ENCODE measurements at places on chromosomes 1 and 21.
A peak's percentile ranks its signal among the peaks of the same experiment; 100 is the strongest.

- no peak for DNase-seq
Measured at GRCh38 chr1:62341615-62342014, 22.4 kb upstream of the KANK4 start.

GRCh38 chr1:154581766-154582165 is 14.2 kb downstream of the CHRNB2 start:
- no peak for DNase-seq

DNA sequence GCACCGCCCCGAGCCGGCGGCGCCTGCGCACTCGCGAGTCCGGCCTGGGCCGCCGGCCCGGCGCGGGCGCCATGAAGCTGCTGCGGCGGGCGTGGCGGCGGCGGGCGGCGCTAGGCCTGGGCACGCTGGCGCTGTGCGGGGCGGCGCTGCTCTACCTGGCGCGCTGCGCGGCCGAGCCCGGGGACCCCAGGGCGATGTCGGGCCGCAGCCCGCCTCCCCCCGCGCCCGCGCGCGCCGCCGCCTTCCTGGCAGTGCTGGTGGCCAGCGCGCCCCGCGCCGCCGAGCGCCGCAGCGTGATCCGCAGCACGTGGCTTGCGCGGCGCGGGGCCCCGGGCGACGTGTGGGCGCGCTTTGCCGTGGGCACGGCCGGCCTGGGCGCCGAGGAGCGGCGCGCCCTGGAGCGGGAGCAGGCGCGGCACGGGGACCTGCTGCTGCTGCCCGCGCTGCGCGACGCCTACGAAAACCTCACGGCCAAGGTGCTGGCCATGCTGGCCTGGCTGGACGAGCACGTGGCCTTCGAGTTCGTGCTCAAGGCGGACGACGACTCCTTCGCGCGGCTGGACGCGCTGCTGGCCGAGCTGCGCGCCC is at the start of gene B3GALT6:
B3GALT6 (plus strand) TSS at position 30 of the 588 bp plus-strand sequence; CDS start at position 72, 42 bp downstream.
- DNase-seq = no peak

DNA sequence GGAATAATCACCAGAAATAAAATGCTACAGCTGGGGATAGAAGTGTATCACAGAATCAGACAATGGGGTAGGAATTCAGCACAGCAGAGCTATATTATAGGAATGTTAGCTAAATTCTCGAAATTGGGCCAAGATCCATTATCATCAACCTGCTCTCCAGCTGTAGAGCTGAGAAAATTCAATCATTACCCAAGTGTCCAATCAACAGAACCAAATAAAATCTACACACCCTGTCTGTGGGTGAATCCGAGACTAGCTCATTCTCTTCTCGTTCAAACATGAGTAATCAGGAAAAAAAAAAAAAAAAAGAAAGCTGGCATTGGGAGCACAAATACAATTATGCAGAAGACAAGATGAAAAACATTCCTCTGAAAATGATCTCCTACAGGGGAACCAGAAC is 119.2 kb downstream of the CDC7 start:
- DNase-seq = no peak

- DNase-seq = no peak
Measured at GRCh38 chr1:231519166-231519565, 9.3 kb upstream of the TSNAX start.

DNA sequence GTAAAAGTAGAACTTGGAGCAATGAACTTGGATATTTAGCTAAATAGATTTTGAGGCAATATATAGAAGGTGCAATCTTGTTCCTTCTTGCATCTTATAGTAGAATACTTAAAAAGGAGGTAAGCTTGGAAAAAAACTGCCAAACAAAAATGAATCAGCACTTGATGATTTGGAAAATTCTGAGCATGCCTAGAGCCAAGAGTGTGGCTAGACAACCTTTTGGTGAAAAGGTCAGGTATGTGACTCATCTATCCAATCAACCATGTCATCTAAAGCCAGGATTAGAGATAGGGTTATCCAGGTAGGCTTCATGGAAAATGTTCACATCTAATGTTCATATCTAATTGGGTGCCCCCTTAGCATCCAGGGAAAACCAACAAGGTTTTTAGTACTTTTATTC is 515.0 kb downstream of the COL11A1 start:
- DNase-seq = no peak

GRCh38 chr1:151051356-151052009 is 3.9 kb downstream of the C1orf56 start:
- DNase-seq = no peak

- no peak for DNase-seq
Measured at GRCh38 chr1:115654663-115655305, 13.0 kb downstream of the VANGL1 start.

- no peak for DNase-seq
Measured at GRCh38 chr1:226432586-226433340, 24.9 kb upstream of the PARP1 start.

DNA sequence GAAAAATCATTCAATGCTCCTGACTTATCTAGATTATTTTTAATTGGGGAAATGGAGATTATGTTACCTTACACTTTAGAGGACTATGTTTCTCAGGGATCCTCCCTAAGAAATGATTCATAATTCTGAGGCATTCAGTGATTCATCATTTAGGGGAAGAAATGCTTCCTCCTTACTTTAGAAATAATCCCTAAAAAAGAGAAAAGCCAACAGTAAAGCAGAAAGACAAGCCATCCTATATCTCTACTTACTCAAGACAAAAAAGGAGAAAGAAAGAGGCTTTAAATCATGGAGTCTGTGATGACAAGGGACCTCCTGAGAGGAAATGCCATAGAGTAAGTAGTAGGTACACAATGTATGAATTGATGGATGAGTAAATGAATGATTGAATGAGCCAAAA is 137.0 kb downstream of the BRINP2 start:
- no peak for DNase-seq

GRCh38 chr1:245748646-245749045 is 593.9 kb downstream of the KIF26B start:
- DNase-seq = no peak

- no peak for DNase-seq
Measured at GRCh38 chr1:38533772-38534472, 325.6 kb downstream of the RRAGC start.

- DNase-seq = no peak
Measured at GRCh38 chr1:155962599-155963211, 15.6 kb downstream of the ARHGEF2 start.

GRCh38 chr21:44944596-44944995 is 4.8 kb downstream of the SLX9 start:
- DNase-seq = no peak

- no peak for DNase-seq
Measured at GRCh38 chr1:177334903-177335302, 164.1 kb downstream of the BRINP2 start.

- DNase-seq = no peak
Measured at GRCh38 chr1:247482747-247483146, 24.8 kb upstream of the OR2B11 start.

DNA sequence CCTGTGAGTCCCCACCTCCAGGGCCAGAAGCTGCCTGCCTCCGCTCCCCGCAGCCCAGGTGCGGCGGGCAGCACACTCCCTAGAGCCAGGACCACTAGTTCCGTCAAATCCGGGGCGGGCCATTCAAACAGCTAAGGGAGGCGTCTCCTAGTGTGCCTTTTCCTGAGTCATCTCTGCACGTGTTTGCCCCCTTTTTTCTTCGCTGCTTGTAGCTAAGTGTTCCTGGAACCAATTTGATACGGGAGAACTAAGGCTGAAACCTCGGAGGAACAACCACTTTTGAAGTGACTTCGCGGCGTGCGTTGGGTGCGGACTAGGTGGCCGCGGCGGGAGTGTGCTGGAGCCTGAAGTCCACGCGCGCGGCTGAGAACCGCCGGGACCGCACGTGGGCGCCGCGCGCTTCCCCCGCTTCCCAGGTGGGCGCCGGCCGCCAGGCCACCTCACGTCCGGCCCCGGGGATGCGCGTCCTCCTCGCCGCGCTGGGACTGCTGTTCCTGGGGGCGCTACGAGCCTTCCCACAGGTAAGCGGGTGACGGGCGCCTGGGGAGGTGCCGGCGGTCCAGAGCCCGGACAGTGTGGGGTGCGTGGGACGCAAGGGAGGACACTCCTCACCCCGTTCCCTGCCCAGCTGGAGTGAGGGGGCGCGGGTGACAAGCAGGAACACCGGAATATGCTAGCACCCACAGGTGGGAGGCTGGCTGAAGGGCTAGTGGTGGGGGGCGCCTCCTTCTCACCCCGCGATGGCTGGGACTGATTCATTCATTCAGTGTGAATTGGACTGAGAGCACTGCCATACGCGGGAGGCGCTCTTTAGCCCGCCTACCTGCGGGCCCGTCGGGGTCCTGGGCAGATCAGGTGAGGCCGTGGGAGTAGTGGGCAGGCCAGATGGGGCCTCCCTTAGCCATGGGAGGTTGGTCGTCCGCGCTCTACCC is at the start of gene TNFRSF8:
TNFRSF8 (plus strand) TSS at position 163 of the 932 bp plus-strand sequence; CDS start at position 459, 296 bp downstream.
- DNase-seq = peak; percentile 81

- peak; percentile 40 for DNase-seq
Measured at GRCh38 chr1:81414488-81415015, 386.2 kb upstream of the ADGRL2 start.

- no peak for DNase-seq
Measured at GRCh38 chr1:116735246-116735645, 19.0 kb upstream of the CD2 start.

GRCh38 chr1:27057389-27057788 is 44.7 kb upstream of the TENT5B start:
- DNase-seq = no peak

DNA sequence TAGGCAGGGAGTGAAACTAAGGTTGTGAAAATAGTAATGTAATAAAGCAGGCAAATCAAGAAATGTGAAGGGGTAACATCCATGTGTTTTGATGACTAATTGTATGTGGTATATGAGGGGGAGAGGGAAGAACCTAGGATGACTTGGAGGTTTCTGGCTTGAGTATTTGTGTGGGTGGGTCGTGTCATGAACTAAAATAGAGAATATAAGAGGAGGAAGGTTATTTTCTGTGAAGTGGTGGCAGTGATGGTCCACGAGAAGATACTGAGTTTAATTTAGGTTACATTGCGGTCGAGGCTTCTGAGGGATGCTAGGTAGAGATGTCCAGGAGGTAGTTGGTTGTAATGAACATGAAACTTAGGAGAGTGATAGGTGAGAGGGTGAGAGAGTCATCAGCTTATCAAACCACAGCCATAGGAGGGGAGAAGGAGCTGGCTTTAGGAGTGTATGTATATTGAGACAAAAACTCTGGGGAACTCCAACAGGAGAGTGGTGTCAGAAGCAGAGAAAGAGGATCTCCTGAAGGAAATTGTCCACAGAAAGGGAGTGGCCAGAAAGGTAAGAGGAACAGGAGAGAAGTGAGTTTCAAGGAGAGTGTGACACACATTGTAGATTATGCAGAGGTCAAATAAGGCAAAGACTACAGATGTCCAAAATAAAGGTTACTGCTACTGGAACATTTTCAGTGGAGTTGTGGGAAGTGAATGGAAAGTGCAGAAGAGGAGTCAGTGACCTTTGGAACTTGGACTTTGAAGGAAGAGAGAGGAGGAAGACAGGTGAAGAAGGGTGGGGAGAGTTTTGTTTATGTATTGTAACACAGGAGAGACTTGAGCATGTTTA is 89.0 kb upstream of the MACF1 start:
- DNase-seq = no peak

GRCh38 chr1:248793592-248793991 is 32.1 kb downstream of the SH3BP5L start:
- DNase-seq = peak; percentile 66

GRCh38 chr1:41380979-41381691 is 19.9 kb downstream of the FOXO6 start:
- no peak for DNase-seq

- DNase-seq = no peak
Measured at GRCh38 chr1:226639631-226640061, 91.1 kb downstream of the STUM start.

GRCh38 chr1:101293461-101294051 is 56.7 kb downstream of the S1PR1 start:
- DNase-seq = peak; percentile 80

DNA sequence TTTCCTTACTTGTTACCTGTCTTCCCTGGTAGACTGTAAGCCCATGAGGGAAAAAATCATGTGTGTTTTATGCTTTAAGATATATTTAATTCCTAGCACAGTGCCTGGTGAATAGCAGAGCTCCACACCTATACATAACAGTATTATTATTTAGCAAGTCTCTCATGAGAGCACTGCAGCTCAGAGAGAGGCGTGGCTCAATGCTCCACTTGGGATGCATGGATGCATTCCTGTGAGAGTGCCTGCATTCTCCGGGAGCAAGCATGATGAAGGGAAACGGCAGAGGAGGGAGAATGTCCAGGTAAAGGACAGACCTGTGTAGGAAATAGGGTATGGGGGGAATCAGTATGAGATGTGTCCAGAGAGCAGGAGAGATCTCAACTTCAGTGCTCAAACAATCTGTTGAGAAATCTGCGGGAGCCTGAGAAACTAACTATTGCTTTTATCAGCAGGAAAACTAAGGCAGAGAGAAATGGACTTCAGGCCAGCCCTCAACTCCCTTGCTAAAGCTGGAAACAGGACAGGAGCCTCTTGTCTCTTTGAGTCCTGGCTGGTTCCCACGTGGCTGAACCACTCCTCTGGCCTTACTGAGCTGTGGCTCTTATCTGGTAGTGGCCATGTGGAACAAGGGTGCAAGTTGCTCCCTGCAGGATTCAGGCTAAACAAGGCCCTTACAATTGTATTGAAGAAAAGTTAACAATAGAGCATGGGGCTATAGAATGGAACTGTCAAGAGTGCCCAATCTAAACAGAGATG is 113.1 kb downstream of the KCNN3 start:
- no peak for DNase-seq

DNA sequence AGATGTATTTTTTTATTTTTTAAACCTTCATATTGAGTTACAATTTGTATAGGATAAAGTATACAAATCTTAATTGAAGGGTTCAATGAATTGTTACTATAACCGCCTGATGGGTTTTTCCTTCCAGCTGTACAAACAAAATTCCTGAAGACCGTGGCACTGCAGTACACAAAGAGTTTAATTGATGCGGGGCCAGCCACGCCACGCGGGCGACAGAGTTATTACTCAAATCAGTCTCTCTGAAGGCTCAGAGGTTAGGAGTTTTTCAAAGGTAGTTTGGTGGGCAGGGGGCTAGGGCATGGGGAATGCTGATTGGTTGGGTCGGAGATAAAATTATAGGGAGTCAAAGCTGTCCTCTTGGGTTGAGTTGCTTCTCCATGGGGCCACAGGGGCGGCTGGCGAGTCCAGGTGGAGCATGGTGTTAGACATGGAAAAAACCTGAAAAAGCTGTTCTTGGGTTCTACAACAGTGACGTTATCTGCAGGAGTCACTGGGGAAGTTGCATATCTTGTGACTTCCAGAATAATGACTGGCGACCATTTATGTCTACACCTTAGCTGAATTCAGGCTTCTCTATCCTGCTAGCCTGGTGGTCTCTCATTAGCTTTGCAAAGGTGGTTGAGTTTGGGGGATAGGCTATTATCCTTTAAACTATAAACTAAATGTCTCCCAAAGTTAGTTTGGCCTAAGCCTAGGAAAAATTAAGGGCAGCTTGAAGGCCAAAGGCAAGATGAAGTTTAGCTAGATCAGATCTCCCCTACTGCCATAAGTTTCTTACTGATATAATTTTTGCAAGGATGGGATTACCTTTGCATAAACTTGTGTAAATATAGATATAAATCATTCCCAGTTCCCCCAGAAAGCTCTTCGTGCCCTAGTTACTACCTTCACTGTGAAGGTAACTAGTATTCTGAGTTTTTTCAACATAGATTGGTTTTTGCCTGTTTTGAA is 13.0 kb upstream of the TMEM9 start:
- no peak for DNase-seq

Measured in activated CD8-positive, alpha-beta memory T cell treated with anti-CD3 and anti-CD28 coated beads, Interleukin-2, amount 10 ng/mL, durations not matched to agents 7 days and 5 days (primary cell).